ENCODE measurements at places on chromosomes 4 and X.

DNA sequence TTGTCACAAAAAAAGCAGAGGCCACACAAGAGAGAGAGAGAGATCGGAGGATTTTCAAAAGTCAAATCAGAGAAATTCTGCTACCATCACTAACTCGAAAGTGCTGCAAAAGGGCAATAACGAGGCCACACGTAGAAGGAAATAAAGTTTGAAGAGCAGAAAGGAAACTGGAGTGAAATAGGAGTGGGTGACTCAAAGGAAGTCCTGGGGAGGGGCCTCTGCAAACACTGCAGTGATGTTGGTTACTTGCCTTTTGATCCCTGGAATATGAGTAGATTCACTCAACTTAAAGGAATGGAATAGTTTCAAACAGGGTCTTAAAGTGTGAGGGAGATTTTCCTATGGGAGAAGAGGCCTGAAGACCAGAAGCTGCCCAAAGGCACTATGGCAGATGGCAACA, 663.4 kb upstream of the LCORL start:
- no peak for DNase-seq

DNA sequence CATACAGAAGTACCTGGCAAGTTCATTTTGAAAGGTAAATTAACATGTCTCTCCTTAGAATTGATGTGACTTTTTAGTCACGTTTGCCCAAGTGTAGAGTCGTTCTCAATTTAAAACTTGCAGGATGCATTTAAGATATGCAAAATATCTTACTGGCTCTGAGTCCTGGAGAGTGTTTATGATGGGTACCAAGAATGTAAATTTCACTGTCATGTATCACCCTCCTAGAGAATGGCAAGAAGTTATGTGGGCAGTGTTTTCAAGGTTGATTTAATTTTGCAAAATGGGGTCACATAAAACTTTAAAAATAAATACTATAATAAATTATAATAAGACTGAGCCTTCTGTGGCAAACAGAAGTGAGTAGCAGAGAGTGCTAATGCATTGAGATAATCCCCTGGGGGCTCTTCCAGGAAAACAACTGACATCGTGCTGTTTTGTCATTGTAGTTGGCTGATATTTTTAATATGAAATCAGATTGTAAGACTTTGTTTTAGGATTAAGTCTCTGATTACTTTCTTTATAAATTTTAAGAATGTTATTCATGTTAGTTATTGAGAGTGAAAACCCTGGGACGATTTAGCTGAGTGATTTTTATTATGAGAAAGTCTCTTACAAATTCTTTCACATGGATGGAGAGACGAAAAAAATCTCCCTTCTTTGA, 103.0 kb downstream of the AFF1 start:
- DNase-seq, result no peak

DNA sequence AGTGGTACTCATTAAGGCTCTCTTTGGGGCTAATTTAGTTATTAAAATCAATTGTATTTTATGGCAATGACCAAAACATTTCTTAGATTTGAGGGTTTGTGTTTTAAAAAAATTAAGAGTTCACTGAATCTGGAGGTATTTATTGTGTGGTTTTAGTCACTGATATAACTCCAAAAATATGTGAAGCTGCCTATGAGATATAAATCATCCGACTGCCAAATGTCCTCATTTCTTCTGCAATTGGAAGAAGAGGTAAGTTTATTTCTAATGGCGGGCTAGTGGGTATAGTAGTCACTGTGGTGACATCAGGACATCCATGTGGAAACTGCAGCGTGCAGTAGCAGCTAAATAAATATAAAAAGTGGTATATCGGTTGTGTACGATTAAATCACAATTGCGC, 205.5 kb downstream of the MID1 start:
- DNase-seq, result peak; percentile 2

DNA sequence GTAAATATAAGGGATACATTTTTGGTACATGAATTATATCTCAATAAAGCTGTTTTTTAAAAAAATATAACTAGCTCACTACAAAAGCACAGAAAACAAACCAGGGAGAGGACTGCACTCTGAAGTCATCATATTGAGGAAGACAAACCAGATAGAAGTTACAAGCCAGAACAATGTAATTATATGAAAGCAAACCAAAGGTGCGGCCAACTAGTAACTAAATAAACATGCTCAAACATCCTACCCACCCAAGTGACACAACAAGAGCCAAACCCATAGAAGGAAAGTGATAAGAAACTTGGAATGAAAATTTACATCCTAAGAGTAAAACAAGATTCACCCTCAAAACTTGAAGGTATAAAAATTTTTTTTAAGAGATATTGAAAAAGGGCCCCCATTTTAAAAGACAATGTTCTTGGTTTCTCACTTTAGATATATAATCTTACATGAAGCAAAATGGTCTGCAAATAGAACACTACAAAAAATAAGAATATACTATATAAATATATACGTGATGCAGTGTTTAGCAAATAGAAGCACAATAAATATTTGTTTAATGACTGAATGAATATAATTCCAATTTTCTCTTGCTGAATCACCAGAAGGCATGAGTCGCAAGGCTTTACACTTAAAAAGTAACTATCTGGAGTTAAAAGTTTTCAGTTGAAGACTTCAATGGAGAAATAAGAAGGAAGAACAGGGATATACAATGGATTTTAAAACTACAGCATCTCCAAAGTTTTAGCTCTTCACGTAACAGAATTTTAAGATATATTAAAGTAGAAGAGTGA, 4.0 kb upstream of the SH3D19 start:
- DNase-seq, result peak; percentile 6

DNA sequence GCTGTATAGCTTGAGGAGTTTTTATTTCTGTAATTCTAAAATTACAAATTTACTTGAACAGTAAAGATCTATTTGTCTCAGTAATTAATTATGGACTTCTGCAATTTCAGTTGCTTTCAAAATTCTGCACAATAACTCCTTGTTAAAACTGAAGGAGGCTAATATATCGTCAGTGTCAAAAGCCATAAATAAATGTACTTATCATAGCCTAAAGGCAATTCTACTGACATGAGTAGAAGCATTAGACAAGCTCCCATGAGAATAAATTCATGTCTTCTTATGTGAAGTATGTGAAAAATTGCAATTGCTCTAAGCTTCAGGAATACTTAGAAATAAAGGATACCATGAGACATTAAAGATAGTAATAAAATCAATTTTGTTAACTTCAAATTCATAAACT, 381.2 kb upstream of the PCDH10 start:
- DNase-seq, result no peak

DNA sequence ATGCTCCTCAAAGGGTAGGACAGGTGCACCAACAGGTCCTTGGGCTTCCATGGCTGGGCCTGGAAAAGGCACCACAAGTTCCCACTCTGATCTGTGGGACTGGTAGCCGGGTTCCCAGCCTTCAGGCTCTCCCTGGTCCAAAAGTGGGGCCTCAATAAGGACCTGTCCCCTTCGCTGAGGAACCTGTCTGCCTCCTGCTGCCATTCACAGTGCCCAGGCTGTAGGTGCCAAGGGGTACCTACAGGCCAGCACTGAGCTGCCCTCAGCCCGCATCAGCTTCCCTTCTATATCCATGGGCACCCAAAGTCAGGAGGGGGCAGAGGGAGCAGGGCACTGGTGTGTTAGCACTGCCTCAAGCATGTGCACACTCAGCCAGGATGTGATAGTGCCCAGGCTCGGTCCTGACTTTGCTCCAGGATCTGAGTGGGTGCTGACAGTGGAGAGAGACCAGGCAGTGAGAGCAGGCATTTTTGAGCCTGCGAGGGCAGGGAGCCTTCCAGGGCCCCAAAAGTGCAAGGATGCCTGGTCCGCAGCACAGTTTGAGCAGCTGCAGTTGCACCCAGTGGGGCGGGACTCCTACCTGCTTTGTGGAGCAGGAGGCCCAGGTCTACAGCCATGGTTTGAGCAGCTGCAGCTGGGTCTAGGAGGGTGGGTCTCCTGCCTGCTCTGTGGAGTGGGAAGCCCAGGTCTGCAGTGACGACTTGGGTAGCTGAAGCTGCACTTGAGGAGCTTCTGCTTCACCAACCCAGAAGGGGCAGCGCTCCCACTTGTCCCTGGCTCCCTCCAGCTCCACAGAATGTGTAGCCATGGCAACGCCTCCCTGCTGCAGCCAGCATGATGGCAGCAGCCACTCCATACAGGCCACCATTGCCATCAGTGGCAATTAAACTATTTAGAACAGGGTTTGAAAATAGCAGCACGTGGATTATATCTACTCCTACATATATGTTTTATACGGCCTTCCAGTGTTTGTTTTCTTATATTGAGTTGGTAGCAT, 376.4 kb downstream of the KCTD8 start:
- DNase-seq, result no peak

DNA sequence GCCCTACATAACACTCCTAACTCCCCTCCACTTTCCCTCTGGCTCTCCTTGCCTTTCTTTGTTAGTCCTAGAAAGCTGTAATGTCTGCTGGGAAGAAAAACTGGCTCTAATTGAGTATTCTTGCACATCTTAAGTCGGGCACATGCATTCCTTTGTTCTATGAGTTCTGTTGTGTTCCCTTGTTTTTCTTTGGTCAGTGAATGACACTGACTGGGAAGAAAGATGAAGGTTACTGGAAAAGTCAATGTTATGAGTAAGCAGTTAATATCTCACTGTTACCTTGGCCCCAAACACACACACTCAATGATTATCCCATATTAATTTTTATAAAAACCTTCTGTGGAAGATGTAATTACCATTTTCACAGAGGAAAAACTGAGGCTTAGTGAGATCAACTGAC, 215.9 kb downstream of the SOWAHB start:
- DNase-seq, result no peak

- DNase-seq, result peak; percentile 92
These were observed 14.5 kb downstream of the AFP start for GRCh38 chr4:73450398-73451004.

- DNase-seq, result no peak
These were observed 434 bp downstream of the CXCL3 start for GRCh38 chr4:74038086-74038424.

- DNase-seq, result no peak
These were observed 5.7 kb downstream of the SPON2 start for GRCh38 chr4:1166509-1167243.

DNA sequence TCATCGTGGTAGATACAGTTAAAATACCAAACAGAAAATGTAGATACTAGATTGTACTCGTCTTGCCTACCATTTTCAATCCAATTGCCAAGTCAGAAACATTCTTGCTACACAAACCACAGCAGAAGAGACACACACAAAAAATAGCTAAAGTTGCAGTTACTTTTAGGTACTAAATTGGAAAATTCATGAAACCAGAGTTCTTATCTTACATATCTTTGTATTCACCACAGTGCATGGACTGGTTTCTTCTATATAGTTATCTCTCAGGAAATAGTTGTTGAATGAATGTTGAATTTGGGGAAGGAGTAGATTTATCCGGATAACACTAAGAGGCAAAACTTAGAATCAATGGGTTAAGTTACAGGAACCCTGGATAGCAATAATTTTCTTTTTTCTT, 14.2 kb downstream of the COL4A5 start:
- DNase-seq, result no peak

DNA sequence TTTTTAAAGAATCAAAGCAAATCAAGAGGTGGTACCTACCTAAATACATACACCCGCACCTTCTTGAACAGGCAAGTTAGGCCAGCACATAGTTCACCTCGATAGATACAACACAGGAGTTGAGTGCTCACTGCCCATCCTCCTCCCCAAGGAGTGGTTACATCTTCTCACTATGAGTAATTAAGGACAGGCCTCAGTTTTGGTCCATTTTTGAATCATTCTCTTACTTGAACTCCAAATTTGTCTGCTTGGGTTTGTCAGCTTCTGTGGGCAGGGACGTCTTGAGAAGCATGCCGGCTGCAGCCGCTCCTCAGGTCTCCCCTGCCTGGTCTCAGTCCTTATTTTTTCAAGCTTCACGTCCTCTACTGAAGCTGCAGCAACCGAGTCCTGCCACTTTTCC, 190.6 kb upstream of the RBPJ start:
- DNase-seq, result no peak

DNA sequence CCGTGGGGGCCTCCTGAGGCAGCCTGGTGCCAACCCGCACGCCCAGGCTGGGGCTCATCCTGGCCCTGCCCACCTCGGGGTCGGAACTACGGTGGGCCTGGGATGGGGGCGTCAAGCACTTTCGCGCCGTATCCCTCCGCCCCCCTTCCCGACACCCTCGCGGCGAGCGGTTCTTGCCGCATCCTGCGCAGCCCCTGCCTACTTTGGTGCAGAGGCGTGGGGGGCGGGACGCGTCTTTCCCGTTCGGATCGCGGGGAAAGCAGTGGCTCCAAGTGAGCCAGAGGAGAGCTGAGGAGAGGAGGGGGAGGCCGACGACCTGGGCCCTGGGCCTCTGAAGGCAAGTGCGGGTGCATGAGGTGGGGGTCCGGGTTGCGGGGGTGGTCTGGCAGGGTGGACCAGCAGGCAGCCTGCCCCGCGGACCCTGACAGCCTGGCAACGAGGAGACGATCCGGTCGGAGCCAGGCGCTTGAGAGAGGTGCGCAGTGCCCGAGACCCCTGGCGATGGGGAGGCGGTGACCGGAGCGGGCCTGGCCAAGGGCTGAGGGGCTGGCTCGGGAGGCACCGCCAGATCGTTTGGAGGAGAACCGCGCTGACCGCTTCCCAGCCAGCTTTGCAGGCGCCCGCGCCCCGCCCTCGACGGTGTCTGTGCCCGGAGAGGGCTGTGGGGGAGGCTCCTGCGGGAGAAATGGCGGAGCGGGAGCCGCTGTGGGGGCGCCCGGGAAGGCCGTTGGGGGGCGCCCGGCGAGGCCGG, at the start of gene GPRASP2:
GPRASP2 (plus strand) TSS at position 233 of the 751 bp plus-strand sequence. CDS start 2,422 bp downstream, outside the sequence.
- DNase-seq, result peak; percentile 22

DNA sequence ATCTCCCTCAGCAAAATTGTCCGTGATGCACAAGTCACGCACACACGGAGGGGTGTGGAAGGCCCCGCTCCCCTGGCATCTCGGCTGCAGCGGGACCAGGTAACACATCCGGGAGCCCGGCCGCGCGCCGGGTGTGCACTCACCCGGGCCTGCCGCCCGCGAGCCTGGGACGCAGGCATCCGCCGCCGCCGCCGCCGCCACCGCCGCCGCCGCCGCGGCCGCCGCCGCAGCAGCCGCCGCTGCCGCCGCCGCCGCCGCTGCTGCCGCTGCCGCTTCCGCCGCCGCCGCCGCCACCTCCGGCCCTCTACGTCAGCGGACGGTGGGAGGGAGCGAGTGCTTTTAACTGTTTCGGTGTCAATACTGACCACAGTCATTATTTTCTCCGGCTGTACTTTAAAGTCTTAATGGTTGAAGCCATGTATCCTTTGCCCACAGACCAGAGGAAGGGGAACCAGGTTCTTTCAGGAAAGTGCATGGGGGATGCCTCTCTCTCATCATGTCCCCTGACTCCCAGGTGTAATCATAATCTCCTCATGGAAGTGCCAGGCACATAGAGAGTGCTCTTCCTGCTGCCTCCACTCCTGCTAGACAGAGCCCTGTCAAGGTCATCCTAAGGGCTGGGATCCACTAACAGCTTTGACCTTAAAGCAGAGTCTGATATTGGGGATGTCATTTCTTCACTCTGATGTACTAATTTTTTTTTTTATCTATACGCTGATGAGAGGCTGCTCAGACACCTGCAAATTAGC, 38.0 kb downstream of the MAGEE2 start:
- DNase-seq, result no peak

DNA sequence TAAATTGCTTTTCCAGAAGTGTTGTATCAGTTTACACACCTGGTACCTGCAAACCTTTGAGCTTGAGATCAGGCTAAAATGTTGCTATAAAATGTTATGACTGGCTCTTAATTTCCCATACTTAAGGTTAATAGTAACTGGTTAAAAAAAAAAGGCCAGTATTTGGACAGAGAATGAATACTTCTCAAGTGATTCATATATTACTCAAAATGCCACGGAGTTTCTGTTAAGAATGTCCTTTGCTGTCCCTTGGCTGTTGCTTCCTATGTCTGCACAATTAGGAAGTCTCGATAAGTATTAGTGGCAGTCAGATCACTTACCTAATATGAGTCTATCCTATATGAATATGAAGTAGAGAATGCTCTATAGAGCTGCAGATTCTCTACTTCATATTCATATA, 232.2 kb upstream of the IGFBP7 start:
- DNase-seq, result no peak

All from NCI-H226 (cell line).